ENCODE measurements at places on chromosomes 6 and 20.

DNA sequence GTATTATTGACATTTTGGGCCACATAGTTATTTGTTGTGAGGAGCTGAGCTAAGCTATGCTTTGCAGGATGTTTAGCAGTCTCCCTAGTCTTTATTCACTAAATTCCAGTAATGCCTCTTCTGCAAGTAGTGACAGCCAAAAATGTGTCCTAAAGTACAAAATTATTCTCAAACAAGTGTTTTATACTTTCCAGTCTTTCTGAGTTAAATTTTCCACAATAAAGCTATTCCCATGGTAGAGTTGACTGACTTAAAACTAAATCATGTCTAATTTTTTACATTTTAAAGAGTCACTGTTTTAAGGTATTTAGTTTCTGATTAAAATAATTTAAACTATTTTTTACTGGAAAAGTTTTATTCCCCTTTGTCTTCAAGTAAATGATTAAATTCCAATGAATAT lies 717.8 kb upstream of the HS3ST5 start:
- DNase-seq = no peak

DNA sequence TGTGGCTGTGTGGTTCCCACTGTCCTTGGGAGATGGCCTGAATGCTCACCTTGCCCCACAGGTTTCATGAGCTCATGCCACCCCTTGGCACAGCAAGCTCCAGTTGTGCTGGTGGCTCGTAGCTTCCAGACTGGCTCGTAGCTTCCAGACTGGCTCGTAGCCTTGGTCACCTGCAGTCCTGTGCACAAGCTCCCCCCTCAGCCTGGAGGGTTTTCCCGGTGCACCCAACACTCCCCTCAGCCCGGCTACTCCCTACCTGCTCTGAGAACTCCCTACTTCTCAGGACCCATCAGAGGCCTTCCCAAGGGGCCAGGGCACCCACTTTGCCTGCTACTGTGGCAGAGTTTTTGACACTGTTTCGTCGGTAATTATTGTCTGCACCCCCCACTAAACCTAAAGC lies 285.6 kb downstream of the TAF4 start:
- DNase-seq = no peak

GRCh38 chr6:156933201-156934068 lies 156.3 kb downstream of the ARID1B start:
- no peak for DNase-seq

GRCh38 chr6:51552435-51552834 lies 535.0 kb downstream of the PKHD1 start:
- no peak for DNase-seq

- DNase-seq = no peak
Measured at GRCh38 chr6:140671926-140672325, 1297.5 kb upstream of the CITED2 start.

DNA sequence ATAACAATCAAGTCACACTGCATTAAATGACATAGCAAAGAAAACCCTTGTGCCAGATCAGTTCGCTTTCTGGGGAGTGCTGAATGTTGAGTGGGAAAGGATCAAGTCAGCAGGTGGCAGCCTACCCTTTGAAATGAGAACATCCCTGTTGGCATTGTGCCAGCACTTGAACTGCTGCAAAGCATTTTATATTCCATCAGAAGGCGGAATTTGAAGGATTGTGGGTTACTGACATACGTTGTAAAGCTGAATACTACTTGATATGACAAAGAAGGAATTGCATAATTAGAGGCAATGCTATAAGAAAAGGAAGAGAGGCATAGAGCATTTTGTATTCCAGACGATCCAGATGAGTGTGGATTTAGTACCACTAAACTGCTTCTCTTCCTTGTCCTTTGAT lies 26.5 kb downstream of the BCKDHB start:
- DNase-seq = peak; percentile 51

All from AG09309 (cell line).